ENCODE measurements at places on chromosomes 7 and 10. TPM values are rescaled to one million over a fixed set of nuclear protein-coding genes. Genes with fewer than 3 reads are reported as not detected.

The RAPGEF5 gene
- 3.3 TPM for total RNA-seq

The TEX36 gene
- total RNA-seq = not detected

The NPC1L1 gene
- total RNA-seq = not detected

The GSTO2 gene
- 37.8 TPM for total RNA-seq

The PRLHR gene
- not detected for total RNA-seq

The FLNC gene
- 0.84 TPM for total RNA-seq

The SVIL gene
- total RNA-seq = 19.5 TPM

The DNAJC12 gene
- total RNA-seq = 0.28 TPM

The CDK1 gene
- 71.8 TPM for total RNA-seq

The CLDN4 gene
- 126 TPM for total RNA-seq

The LIPJ gene
- total RNA-seq = not detected

The CYP2C19 gene
- 0.14 TPM for total RNA-seq

All from airway epithelial cell (primary cell).